ENCODE measurements at places on chromosomes 3 and 15.

DNA sequence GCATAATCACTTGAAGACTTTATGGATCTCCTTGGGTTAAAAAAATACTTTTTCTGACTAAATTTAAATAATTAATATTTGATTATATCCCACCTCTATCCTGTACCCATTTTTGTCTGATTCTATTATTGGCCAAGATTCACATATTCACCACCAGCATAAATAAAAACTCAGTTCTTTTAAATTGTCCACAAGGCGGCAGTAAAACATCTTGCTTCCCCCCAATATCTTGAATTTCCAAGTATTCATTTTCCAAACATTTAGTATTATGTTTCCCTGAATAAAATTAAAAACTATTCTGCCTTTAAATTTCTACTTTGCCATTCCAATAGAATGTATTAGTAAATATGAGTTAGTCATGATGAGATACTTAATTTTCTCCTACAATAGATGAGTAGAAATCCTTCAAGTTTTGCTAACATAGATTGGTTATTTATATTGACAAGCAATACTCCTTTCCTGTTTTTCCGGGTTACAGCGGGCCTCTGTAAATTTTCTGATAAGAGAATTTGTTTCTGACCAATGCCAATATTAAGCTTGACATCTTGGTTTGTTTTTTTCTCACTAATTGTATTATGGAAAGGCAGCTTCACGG lies 218.7 kb upstream of the MDFIC2 start:
- no peak for DNase-seq

DNA sequence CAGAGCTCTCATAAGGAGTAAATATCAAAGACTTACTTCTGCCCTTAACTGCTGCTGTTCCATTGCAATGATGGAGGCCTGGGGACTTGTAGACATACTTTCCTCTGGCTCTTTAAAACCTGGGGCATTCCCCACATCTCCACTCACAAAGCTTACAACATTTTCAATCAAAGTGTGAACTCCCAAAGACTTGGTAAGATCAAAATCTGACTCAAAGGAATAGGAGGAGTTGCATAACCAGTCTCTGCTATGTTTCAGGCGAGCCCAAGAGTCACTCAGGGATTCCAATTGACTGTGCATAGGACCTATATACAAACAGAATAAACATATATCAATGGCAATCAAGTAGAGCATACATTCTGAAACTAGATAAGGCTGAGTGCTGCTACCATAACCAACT lies 101.5 kb downstream of the FBXL22 start:
- no peak for DNase-seq

DNA sequence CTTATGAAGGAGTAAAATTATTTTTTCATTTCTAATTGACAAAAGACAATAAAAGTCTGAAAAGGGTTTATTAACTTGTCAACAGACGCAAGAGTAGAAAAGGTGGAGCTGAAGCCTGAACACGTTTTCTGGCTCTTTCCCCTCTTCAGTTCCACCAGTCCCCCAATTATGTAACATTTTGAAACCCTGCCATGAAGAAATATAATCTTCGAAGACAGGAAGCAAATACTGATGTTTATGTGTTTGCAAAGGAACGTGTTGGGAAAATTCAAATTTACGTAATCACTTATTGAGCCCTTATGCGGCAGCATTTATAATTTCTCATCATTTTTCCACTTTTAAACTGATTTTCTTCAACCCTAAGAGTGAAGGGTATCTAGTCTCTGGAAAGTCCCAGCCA lies 767 bp downstream of the AP3S2 start:
- DNase-seq: no peak

DNA sequence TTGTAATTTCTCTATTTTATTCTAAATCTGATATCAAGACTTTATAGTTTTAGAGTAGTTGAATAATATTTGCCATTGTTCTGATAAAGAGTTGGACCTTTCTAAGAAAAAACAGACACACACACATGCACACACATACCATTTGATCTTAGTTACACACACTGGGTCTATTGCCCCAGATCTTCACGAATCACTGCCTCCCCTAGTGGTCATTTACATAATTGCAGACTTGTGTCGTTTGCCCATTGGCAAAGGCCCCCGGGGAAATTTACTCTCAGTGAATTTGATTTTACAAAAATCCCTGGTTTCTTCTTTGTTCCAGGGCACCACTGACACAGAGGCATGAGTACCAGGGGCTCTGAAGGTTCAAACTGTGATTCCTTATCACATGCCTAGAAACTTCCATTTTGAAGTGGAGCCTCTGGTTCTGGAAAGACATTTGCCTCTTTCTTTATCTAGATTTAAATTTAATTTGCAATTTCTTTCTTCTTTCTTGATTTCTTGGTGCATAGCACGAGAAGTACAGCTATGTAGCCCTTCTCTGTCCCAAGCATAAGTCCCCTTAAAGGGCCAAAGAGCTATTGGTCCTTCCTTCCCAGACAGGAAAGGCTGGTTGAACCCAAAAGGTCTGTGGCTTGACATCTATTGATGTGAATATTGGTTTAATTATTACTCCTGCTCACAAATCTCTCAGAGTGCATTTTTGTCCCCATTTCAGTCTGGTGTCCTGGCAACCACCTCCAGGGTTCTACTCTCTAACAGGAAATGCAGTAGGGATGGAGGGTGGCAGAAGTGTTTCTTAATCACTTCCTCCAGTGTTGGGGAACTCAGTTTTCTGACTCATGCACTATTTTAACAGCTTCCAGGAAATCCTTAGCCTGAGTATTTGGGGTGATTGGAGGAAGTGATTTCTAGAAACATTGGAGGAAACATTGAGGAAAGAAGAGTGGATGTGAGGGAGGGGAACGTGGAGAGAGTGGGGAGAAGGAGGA lies 32.4 kb upstream of the SLC6A11 start:
- DNase-seq: no peak

- DNase-seq: no peak
Measured at GRCh38 chr3:183815563-183815940, 9.8 kb downstream of the MAP6D1 start.

GRCh38 chr15:93241696-93242585 lies 152.9 kb upstream of the RGMA start:
- no peak for DNase-seq

- no peak for DNase-seq
Measured at GRCh38 chr15:28273873-28274610, 47.9 kb downstream of the HERC2 start.

- DNase-seq: no peak
Measured at GRCh38 chr3:43244694-43245093, 41.6 kb upstream of the SNRK start.

GRCh38 chr15:86624261-86625036 lies 544.8 kb downstream of the AGBL1 start:
- DNase-seq: no peak

DNA sequence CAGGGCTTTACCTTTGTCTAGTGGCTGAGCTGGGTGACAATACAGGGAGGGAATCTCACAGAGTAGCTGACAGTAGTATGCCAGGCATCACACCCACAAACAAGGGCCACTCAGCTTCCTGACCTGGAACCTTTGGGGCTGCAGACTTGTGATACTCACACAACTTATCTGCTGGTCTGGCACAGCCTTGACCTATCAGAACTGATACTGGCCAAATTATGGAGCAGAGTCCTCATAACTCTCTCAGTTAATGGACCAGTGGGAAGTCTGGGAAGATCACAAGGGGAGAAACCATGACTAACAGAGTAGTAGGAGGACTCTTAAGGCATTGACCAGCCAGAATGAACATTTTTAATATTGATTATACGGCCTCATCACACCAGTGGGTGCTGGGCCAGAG lies 19.4 kb downstream of the MRPL46 start:
- no peak for DNase-seq

- DNase-seq: no peak
Measured at GRCh38 chr3:34687671-34688070, 889.2 kb downstream of the PDCD6IP start.

GRCh38 chr3:112640930-112641801 lies at the start of gene CCDC80:
Gene CCDC80, minus strand, starts transcription at chr3:112641143. Its CDS starts 1,238 bp downstream, at chr3:112639905.
- DNase-seq: no peak

DNA sequence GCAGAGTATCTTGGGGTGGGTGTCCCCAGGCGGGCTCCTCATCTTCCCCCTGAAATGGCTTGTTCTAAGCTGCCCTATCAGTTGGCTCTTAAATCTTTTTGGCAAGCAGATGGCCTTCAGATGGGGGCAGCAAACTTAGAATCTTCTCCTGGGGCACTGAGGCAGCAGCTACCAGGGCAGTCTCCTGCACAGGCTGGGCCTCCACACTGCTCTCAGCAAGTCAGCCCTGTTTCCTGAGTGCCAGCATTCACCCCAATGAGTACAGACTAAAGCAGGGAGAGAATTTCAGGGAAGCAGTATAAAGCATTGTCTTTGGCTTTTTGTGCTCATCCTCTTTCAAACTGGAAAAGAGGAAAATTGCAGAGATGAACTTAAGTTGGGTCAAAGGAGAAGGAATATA lies 51.1 kb upstream of the APEH start:
- no peak for DNase-seq

DNA sequence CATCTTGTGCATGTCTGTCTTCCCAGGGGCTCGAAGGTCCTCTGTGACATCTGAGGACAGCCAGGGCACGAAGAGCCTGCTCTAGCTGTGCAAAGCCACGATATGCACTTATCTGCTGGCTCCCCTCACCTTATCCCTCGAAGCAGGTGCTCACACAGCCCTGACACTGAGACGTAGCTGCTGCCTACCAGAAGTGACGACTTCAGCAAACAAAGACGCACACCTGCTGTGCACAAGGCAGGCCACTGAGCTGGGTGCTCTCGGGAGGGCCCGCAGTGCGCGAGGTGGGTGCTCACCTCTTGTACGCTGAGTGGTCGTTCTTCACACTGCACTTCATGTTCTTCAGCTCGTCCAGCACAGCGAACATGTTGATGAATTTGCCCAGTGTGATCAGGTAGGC lies 37.3 kb downstream of the CYFIP1 start:
- DNase-seq: no peak

- no peak for DNase-seq
Measured at GRCh38 chr3:5221701-5222100, 34.2 kb downstream of the EDEM1 start.

GRCh38 chr3:116038968-116039650 lies 406.2 kb downstream of the LSAMP start:
- DNase-seq: no peak

- no peak for DNase-seq
Measured at GRCh38 chr3:33299395-33300081, 22.3 kb downstream of the FBXL2 start.

DNA sequence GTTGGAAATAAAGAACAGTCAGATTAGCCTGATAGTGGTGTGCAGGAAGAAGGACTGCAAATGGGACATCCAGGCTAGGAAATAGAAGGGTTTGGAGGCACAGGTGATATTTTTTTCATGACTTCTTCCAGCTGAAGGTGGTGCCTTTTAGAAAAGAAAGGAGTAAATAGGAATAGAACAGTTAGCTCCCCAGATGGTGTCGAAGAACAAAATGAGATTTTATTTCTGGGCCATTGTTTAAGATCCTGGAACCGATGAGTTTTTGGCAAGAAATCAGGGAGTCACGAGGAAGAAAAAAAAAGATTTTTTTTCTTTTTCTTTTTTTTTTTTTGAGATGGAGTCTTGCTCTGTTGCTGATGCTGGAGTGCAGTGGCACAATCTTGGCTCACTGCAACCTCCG lies 9.8 kb upstream of the NCK1 start:
- no peak for DNase-seq

- DNase-seq: no peak
Measured at GRCh38 chr3:122926811-122927210, 100.8 kb downstream of the SEMA5B start.

DNA sequence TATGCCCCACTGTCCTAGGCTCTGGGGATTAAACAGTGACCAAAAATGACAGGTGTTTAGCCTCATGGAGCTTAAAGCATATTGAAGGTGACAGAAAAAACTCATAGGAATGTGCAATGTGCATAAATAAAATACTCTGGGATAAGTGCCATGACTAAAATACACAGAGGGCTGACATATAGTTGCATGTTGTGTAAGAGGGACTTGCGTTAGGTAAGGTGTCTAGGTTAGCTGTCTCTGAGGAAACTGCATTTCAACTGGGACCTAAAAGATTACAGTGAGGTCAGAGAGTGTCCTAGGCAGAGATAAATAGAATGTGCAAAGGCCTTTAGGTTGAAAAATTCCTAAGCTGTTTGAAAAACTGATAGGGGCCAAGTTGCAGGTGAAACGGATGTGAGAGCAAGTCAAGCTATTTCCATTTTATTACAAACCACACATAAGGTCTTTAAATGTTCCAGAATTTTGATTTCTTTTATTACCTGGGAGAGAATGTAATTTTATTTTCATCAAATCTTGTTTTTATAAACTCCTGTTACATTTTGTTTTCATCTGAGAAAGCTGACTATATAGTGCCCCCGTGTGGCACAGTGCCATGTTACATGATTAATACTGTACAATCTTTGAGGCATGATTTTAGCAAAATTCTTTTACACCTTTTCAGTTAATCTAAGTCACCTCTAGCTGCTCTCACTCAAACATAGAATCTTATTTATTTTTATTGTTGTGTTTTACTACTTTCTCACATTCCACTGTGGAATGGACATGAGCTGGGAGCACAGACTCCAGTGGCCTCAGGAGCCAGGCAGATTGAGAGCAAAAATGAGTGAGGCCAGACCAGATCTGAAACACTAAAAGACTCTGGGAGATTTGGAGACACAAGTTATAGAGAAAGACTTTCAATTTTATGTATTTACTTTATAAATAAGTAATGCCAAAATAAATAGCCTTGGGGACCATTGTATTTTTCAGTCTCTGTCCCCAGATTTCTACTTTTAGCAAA lies 259.6 kb upstream of the ZNF717 start:
- no peak for DNase-seq

DNA sequence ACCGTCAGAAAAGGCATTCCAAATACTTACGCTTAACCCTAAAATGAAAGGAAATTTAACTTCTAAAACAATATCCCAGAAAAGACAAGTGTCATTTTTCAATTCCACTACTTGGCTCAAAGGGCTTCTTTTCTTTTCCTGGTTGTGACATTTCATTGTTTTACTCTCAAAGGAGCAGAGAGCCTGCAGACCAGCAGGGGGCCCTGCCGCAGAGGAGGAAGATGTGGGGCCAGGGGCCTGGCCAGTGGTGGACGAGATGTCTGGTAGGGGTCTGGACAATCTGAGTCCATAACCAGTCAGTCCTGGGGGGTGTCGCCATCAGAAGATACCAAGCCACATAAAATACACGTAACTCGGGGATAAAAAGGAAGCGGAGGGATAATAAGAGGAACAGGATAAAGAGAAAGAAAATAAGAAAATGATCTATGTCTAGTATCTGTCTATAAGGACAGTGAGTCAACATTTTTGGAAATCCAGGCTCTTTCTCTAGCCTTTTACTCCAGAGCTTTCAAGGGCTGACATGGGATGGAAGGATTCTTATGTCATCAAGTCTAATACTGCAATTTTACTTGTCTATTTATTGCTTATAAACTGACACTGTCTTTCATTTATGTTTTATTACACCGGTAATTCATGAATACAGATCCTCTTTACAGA lies 54.2 kb upstream of the ARHGEF3 start:
- DNase-seq: no peak

Data from GM19239 (cell line).